ENCODE measurements at places on chromosomes 1 and 21.
A peak's percentile ranks its signal among the peaks of the same experiment; 100 is the strongest.

GRCh38 chr1:228794173-228794572 is 58.9 kb downstream of the RHOU start:
- DNase-seq = peak; percentile 1

DNA sequence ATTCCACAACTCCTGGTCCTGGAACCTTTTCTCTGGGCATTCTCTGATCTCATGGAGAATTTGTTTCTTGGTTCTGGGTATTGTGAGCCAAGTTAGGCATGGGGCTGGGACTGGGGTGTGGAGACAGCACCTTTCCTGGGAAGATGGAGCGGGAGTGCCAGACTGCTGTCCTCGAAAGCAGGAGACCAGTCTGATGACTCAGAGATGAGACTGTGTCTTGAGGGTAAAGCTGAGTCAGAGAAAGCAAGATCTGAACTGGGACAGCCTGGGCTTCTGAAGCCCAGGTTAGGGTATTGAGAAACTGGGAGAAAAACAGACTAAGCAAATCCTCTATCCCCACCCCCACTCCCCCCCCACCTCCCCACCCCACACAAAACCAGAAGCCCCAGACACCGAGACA is 2.2 kb upstream of the KANK4 start:
- DNase-seq = peak; percentile 96

DNA sequence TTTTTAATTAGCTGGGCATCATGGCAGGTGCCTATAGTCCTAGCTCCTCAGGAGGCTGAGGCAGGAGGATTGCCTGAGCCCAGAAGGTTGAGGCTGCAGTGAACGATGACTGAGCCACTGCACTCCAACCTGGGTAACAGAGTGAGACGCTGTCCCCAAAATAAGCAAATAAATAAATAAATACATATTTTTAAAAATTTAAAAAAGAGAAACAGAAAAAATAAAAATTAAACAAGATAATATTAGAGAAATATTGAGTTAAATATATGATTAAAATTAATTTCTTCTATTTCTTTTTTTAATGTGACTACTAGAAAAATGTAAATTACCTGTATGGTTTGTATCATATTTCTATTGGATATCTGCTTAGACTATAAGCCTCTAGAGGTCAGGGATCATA is 59.3 kb upstream of the ATP1A1 start:
- DNase-seq = no peak

- DNase-seq = peak; percentile 80
Observed at GRCh38 chr1:78651241-78651640, 1.6 kb downstream of the IFI44 start.

DNA sequence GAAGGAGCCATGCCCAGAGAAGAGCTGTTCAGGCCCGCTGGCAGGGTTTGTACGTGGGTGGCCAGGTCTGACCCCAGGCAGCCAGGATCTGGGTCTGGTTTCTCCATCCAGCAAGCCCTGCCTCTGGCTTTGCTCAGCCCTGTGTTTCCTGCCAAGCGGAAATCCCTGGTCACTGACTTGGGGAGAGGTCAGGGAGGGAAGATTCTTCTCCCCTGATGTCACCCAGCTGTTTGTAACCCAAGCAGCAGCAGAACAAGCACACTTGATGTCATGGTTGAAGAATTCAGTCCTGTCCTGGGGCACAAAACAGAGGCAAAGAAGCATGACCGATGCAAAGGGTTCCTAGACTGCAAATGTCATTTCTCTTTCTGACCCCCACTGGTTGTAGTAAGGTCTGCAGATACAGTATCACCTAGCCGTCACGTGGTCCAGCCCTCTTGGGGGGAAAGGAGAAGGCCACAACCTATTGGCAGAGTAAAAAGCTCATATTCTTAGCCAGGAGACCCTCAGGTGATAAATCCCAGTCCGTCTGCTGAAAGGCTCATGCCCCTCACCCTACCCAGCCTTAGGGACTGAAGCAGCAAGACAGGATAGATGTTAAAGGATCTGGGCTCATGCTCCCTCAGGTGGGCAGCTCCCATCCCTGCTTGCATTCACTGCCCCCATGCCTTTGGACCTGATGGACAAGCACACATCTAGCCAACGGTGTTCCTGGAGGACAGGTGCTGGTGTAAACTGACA is 120.9 kb downstream of the SYT2 start:
- peak; percentile 100 for DNase-seq

Data from M059J (cell line).